ENCODE measurements at places on chromosomes 2 and 18.
A peak's percentile ranks its signal among the peaks of the same experiment; 100 is the strongest.

DNA sequence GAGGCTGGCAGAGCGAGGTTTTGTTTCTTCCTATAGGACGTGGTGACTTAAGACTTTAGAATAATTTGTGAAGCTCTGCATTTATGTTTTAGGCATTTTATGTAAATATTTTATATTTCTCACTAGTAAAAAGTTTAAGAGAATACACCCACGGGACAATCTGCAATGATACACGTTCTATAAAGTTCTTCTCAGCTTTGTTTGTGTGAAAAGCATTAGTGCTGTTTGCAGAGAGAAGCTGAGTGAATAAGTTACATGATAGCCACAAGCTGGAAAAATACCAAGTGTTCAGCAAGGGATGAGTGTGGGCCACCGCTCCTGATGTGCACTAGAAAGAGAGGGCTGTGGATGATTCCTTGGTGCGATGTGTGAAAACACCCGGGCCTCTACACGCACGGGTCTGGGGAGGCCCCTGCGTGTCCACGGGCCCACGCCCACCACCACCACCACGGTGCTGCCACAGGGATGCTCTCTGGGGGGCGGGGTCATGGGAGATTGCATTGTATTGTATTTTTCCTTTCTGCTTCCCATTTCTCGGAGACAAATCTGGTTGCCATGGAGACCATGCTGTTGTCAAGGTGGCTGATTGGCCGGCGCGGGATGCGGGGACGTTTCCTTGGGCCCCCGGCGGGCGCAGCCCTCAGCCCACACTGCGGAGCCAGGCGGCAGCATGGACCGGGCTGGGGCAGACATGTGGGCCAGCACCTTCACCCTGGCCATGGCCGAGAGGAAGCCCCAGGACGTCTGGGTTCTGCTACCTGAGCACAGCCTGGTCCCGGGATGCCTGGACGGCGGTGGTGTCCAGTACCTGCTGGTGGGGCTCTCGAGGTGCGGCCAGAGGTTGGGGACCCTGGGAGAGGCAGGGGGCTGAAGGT, at the start of gene RTP5:
Gene RTP5 (plus strand): TSS at position 643 of the 875 bp plus-strand sequence. CDS start 28 bp downstream, at position 671.
- DNase-seq, result no peak

DNA sequence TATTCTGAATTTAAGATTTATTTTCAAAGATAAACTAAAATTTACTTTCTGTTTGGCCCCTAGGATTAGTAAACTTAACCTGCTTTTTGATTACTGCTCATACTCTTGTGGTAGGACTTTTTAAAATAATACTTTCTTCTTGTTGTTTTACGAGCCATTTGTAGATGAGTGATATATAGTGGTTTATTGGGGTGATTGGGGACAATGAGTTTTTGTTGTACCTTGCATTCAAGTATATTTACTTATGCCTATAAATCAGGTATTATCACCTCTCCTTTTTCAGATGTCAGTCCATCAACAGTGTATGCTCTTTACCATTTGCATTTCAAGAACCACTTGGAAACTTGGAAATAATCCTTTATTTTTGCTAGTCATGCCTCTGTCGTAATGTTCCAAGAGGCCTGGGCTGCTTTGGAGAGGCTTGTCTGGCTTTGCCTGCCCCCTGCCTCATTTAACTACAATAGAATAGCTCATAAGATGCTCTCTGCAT, 131.3 kb downstream of the COMMD1 start:
- DNase-seq, result no peak

GRCh38 chr2:188369365-188369764, 77.7 kb downstream of the GULP1 start:
- DNase-seq, result peak; percentile 50

GRCh38 chr2:173869244-173870229, 95.6 kb downstream of the SP3 start:
- no peak for DNase-seq

DNA sequence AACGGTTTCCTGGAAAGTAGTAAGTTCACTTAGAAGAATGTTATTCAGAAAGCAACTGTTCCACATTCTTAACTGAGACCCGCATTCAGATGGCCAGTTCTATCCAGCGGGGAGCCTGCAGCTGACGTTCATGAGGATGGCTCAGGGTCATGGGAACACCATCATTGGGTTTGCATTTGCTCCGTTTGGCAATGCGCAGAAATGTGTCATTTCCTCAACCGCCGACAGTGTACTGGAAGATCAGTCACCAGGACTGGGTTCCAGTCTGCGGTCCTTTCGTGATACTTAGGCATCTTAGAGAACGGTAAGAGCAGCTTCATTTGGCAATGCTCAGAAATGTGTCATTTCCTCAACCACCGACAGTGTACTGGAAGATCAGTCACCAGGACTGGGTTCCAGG, 104.0 kb downstream of the DNER start:
- DNase-seq, result no peak

DNA sequence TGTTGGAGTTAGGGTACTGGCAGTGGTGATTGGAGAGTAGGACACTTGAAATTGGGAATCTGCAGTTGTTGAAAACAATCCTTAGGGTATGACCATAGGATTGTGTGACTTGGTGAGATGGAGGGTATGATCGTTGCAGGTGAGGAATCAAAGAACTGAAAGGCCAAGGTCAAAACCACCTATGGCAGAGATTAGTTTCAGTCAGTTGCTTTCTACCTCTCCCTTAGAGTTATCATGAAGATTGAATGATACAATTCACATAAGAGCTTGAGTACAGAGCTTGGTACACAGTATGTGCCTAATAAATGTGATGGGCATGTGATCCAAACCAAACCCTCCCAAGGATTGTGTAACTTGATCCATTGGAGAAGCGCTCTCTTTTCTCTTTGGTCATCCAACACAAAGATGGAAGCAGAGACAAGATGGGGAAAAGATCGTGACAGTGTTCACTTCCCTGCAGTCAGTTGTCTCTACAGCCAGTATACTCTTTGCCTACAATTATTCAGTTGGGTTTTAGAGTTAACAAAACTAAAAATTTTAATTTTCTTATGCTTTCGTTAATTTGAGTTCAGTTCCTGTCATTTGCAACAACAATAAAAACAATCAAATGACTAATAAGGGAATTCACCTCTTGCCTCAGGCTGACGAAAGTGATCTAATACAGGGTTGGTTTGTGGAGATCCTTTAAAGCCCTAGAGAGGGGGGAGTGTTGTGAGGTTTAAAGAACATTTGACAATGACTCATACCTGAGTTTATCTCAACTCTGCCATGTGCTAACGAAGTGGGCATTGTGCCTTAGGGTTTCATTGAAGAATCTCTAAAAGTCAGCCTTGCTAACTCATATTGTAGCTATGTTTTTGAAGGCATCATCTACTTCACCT, 14.8 kb upstream of the SMAD2 start:
- no peak for DNase-seq

DNA sequence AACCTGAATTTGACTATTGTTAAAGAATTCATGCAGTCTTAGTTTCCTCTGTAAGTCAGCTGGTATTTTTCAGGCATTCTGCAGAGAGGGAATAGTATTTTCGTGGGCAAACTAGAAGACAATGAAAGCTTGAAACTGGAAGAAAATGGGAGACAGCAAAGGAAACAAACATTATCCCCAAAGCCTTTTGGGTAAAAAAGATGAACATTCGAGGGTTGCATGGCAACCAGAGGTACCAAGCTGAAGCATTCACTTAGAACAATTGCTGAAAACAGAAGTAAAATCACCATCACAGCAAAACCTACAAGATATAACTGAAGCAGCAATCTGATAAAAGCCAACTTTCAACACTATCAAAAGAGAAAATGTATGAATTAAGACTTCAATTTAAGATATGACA, 233.7 kb downstream of the SCG2 start:
- DNase-seq, result no peak

DNA sequence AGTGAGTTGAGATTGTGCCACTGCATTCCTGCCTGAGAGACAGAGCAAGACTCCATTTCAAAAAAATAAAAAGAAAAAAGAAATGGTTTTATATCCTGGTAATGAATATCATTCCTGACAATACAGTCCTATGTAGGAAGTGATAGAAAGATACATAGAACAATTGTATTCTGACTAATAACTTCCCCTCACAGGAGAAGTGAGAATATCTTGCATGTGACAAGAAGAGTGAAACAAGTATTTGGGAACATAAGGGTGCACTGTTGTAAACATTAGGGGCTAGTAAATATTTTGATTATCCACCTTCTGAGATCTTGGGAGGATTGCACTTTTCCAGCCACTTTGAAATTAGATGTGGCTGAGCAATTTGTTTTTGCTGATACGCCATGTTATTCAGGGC, 40.7 kb downstream of the KLHL14 start:
- no peak for DNase-seq

GRCh38 chr2:34012715-34013302, 413.7 kb upstream of the FAM98A start:
- no peak for DNase-seq
